ENCODE measurements at places on chromosomes 4 and X.
A peak's percentile ranks its signal among the peaks of the same experiment; 100 is the strongest.

GRCh38 chr4:7402526-7402925 lies 32.2 kb downstream of the PSAPL1 start:
- no peak for DNase-seq

DNA sequence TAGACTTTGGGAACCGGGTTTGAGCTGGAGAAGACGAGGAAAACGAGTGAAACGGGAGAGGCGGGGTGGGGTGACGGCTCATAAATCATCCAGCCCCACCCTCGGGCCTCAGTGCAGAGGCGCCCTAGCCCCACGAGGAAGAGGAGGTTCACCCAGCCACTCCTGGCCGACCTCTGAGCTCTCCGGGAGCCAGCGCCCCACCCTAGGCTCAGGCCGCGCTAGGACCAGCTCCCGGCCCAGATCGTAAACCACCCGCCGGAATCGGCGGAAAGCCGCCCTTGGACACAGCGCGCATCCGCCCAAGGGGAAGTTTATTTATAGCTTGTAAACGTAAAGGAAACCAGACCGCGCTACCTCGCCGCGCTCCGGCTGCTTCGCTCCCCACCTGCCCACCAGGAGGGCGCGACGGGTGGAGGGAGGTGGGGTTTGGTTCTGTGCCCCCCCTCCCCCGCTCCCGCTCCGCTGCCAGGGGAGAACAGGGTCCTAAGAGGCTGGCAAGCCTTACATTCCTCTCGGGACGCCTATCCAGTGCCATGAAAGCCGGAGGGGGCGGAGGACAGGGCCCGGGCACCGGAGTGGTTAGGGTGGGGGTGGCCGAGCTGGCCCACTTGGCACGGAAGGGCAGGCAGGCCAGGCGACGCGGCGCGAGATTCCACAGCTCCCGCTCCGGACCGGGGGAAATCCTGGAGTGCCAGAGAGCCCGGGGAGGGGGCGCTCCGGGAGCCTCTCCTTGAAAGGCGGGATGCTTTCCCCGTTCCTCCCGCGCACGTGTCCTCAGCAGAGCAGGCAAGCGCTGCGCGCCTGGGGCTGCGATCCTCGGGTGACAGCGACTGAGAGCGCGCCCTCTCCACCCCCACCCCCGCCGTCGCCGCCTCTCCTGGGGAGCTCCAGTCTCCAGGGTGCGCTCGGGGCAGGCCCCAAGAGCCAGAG lies 84.2 kb downstream of the BCOR start:
- no peak for DNase-seq

DNA sequence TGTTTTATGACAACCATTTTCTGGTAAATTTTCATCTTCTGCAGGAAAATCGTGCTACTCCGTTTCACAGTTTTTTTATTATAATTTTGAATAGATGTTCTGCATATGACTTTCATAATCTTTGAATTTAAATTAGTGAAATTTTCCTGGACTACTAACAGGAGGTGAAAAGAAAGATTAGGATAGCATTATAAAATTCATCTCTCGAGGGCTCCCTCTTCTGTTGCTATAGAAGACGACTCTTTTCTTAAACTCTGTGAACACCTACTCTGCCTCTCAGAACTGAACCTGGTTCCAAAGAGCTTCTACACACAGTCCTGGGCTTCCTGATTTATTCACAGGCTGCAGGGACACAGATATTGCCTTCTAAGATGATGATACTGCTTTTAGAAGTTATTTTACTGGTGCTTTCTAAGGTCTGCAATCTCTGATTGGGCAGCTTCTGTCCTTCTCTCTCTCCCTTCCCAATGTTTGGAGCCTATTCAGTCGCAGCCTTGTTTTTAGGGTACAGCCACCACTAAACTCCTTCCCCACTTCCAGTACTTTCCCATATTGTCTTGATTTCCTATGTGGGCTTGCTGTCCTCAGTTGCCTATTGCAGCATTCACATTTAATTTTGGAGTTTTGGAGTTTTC lies 10.1 kb upstream of the SAP30 start:
- DNase-seq: no peak

- DNase-seq: no peak
Observed at GRCh38 chrX:36957425-36958328, 50.5 kb upstream of the FAM47C start.

- DNase-seq: no peak
Observed at GRCh38 chr4:76257824-76258223, 6.3 kb downstream of the FAM47E start.

DNA sequence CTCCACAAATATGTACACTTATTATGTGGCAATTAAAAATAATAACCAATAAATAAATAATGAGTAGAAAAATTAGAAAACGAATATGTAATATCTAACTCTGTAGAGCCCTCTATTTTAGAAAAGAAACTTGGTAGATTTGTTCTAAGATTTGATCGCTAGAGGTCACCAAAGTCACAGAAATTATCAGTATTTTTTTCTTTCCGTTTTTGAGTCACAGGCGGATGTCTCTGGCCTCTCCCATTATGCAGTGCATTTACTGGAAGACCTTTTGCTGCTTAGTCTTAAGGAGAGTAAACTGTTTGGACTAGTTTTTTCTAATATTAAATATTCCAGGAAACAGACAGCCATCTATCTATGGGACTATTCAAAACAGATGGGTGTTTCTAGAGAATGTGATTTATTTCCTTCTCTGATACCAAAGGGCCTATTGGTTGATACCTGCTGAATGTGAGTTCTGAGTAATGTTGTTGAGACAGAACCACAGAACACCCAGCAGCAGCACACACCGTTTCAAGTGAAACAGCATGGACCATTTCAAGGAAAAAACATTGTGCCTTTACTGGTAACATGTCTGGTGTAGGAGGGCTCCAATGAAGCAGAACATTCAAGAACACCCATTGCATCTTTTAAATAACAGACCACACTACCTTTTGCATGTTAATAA lies 34.0 kb upstream of the GYPA start:
- DNase-seq: peak; percentile 51

DNA sequence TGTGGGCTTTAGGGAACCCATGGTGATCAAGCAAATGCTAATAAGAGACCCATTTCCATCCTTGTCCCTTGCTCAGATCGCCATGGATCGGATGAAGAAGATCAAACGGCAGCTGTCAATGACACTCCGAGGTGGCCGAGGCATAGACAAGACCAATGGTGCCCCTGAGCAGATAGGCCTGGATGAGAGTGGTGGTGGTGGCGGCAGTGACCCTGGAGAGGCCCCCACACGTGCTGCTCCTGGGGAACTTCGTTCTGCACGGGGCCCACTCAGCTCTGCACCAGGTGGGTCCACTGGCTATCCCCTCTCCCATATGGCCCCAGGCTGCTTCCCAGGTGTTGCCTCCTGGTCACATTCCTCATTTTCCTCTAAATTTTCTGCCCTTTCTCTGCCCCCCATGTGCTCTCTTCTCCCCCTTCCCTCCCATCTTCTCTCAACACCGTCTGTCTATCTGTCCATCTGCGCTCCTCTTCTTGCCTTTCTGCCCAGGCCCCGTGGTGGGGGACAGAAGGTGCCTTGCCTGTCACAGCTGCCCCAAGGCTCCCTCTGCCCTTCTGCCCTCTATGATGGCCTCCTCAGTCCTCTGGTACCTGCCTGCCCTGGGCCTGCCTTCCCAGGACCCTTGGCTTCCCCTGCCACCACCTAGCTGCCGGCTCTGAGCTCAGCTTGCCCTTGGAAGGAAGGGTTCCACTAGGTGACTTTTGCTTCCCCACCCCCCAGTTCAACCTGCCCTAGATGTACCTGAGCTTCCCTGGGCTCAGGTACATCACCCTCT lies 5.2 kb downstream of the CDK16 start:
- no peak for DNase-seq

GRCh38 chrX:33188286-33188685 lies 23.1 kb downstream of the DMD start:
- no peak for DNase-seq

DNA sequence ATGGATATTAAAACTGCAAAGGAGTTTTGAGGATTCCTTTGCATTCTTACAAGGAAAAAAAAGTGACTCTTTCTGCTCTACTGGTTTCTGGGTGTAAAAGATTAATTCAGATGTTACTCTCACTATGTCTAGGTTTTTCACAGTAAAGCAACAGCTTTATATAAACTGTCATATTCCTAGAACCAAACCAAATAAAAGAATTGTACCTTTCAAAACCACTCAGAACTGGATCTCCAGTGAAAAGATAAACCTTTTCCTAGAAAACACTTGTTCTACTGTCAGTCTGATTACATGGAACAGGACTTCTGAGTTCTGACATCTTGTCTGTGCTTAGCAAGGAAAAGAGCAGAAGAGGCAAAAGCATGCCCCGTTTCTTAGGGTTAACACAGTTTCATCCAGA lies 5.0 kb upstream of the PPID start:
- no peak for DNase-seq

DNA sequence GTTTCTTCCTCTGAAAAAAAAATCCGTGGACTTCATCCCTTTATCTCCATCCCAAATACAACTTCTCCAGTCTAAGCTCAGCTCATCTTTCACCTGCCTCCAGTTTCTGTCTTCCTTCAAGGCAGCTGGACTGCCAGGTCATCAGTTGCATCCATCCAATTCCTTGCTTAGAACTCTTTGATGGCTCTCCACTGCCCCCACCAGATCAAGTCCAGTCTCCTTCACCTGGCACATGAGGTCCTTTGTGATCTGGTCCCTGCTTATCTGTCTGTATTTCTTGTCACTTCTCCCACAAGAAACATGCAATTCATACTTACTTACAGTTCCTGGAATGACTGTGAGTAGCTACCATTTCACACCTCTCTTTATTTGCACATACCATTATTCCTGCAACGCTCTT lies 33.8 kb downstream of the OTUD6A start:
- DNase-seq: no peak

- DNase-seq: no peak
Observed at GRCh38 chr4:113773756-113774155, 12.2 kb upstream of the CAMK2D start.

- no peak for DNase-seq
Observed at GRCh38 chr4:114941503-114941902, 171.9 kb downstream of the NDST4 start.
